SK-N-DZ (cell line): ENCODE measurements at places on chromosomes 7 and 10.

- no peak for DNase-seq
These were observed 136.7 kb upstream of the TCERG1L start for GRCh38 chr10:131448171-131448570.

GRCh38 chr7:151198945-151199848 is 11.1 kb downstream of the H2BK1 start:
- DNase-seq: peak; percentile 82

DNA sequence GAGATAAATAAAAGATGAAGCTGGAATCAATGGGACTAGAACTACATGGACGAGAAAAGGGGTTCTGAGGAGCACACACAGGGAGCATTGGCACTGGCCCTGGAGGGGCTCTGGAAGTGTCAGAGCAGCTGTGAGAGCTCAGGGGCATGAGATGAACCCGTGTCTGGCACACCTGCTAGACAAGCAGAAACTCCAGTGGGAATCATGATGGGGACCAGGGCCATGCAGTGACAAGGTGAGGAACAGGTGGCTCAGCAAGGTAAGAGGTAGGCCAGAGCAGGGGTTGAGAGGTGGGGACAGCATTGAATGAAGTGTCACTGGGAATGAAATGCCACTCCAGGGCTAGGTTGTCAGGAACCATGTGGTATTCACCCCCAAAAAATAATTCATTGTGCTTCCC is 588.5 kb downstream of the GRID1 start:
- DNase-seq: no peak

DNA sequence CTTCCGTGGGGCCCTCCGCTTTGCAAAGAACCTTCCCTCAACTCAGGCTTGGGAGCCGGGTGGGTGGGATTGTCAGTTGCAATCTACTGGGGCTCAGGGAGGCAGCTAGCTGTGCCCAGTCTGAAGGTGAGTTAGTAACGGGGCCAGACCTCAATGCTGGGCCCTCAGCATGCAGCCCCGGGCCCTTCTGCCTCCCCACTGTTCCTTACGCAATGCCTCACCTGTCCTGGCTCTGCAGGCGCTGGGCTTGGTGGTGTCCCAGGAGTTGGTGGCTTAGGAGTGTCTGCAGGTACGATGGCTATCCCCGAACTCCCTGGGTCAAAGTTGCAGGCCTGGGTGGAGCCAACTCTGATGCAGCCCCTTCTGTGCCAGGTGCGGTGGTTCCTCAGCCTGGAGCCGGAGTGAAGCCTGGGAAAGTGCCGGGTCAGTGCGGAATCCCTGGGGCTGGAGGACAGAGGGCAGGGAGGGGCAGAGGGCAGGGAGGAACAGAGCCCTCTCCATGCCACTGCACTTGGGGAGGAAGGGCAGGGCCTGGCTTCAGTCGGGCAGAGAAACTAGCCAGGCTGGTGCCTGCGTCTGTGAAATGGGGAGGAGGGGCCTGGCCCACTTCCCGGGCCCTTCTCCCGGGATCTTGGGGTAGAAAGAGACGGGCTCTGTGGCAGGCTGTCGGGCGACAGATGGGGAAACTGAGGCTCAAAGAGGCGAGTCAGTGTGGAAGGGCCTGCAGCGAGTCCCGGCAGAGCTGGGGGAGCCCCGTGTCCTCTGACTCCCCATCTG is 15.0 kb downstream of the ELN start:
- DNase-seq: no peak

- DNase-seq: no peak
These were observed 11.8 kb downstream of the MET start for GRCh38 chr7:116683786-116684185.
